ENCODE measurements at places on chromosomes 6 and 20.

DNA sequence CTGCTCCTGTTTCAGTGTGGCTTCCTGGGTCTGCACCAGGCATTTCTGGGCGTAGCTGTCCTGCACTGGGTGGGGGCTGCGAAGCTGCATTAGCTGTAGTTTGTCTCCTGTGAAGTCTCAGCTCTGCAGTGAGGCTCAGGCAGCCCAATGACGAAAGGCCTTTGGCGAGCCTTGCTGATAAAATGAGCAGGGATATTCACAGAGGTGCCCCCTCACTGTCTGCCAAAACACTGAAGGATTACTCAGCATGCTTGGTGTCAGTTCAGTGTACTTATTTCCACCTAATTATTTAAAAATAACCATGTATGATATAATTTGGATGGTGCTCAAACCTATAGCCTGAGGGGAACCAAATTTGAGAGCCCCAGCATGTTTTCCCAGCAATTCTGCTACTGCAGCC is 73.5 kb downstream of the ECT2L start:
- DNase-seq, result no peak

DNA sequence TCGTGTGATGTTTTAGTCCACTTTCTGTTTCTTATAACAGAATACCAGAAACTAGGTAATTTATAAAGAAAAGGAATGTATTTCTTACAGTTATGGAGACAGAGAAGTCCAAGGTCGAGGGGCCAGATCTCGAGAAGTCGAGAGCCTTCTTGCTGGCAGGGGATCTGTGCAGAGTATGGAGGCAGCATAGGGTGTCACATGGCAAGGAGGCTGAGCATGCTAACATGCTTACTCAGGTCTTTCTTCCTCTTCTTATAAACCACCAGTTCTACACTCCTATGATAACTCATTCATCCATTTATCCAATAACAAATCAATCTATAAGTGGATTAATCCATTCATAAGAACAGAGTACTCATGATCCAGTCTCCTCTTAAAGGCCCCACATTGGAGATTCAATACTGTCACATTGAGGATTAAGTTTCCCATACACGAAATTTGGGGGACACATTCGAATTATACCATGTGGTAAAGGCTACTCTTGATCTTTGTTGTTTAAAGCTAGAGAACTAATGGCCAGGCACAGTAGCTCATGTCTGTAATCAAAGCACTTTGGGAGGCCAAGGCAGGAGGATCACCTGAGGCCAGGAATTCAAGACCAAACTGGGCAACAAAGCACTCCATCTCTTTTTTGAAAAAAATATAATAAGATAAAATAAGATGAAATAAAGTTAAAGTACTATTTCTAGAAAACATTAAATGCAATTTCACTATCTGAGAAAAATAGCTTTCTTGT is 2.1 kb downstream of the GOPC start:
- no peak for DNase-seq

GRCh38 chr6:15798533-15799255 is 135.9 kb upstream of the DTNBP1 start:
- no peak for DNase-seq

DNA sequence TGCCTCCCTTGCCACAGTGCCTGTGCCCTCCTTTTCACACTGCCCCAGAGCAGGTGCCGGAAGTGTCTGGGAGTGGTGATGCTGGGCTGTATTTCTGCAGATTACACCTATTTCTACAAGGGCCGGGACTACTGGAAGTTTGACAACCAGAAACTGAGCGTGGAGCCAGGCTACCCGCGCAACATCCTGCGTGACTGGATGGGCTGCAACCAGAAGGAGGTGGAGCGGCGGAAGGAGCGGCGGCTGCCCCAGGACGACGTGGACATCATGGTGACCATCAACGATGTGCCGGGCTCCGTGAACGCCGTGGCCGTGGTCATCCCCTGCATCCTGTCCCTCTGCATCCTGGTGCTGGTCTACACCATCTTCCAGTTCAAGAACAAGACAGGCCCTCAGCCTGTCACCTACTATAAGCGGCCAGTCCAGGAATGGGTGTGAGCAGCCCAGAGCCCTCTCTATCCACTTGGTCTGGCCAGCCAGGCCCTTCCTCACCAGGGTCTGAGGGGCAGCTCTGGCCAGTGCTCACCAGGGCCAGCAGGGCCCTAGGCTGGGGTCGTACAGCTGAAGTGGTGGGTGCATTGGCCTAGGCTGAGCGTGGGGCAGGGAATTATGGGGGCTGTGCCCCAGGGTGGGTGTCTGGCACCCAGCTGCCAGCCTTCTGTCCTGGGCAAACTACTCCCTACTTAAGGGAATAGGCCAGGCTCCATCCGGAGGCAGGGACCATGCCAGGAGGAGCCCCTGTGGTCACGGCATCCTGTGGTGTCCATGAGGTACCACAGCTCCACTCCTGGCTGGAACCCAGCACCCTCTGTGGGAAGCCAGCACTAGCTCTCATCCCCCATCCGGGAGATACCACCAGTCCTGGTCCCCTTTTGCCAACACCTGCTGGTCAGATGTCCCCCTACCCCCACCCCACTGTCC is 3.5 kb downstream of the MMP24OS start:
- no peak for DNase-seq

- no peak for DNase-seq
Observed at GRCh38 chr6:71125216-71125615, 163.4 kb upstream of the OGFRL1 start.

DNA sequence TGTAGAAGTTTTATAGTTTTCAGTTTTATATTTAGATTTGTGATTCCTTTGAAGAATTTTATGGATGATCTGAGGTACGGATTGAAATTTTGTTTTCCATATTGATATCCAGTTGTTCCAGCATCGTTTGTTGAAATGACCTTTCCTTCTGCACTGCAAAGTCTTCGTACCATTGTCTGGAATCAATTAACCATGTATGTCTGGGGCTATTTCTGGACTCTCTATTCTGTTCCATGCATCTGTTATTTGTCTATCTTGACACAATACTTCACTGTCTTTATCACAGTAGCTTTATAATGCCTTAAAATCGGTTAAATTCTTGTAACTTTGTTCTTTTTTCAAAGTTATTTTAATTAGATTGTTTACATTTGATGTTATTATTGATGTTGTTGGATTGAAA is 154.9 kb downstream of the FARS2 start:
- no peak for DNase-seq
